ENCODE measurements at places on chromosomes 5 and 9.

DNA sequence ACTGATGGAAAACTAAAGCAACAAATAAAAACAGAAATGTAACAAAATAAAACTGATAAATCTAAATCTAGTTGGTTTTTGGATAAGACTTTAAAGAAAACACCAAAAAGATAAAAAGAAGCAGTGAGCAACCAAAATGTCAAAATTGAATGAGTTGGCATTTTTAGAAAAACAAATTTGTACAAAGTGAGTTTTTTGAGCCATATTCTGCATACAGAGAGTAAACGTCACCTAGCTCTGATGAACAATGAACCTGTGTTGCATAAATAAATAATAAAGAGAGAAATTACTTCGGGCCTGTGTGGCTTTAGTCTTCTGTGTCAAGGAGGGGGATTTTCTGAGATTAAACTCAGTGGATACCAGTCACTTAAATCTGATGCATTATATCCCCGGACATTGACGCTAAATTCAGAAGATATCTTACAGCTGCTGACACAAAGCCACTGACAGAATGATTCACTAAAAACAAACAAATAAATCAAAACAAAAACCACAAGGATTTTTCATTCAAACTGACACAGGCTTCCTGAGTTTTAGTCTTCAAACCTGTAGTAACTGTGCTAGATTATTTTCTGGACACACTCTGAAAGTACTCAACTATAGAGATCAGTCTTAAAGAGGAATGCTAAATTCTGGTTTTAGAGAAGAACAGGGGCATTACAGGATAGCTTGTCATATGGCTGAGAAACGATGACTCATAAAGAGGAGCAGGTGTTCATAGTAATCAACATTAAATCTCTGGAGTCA is 403.5 kb upstream of the ST8SIA4 start:
- peak; percentile 11 for DNase-seq

- DNase-seq: no peak
Observed at GRCh38 chr9:128392302-128393144, 21.3 kb downstream of the URM1 start.

DNA sequence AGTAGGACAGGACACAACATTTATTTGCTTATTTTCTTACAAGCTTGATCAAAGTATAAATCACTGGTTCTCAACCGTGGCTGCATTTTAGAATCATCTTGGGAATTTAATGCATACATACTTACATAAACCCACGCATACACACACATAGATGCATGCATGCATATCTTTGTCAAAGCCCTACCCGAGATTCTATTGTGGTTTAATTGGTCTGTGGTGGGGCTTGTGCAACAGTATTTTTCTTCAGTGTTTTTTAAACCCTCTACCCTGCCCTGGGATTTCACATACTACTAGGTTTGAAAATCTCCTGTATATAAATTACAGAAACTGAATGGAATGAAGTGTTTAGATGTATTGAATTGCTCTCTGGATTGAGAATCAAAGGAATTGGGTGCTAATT is 1166.2 kb downstream of the MAT2B start:
- DNase-seq: no peak

DNA sequence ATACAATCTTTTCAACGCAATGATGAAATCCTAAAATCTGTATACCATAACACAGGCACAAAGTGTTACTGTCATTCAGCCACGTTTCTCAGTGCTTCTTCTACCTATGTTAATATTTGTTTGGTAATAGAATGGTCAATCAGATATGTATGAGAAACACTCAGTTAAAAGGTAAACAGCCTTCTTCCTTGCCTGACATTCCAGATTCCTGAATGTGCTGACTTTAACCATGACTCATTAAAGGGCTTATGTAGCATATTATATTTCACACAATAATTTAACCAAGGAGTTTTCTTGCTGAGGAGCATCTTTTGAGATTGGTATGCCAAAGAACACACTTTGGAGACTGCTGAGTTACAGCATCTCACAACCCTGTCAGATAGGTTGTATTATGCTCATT is 187.6 kb downstream of the CETN3 start:
- no peak for DNase-seq

DNA sequence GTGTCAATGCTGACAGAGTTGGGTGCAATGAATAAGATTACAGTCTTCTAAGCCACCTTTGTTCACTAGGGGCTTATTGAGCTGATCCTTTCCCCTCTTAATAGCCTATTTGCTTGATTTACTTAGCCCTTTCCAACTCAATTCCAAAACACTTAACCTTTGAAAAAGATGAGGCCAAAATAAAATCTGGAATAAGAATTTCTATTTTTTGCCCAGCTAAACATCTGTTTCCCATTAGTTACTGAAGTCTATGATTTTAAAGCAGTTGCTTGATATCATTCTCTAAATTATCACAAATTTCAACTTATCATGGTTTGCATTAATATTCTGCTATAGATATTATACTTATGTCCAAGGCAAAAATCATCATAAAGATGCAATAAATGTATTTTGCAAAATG is 1272.0 kb upstream of the ACO1 start:
- DNase-seq: no peak

DNA sequence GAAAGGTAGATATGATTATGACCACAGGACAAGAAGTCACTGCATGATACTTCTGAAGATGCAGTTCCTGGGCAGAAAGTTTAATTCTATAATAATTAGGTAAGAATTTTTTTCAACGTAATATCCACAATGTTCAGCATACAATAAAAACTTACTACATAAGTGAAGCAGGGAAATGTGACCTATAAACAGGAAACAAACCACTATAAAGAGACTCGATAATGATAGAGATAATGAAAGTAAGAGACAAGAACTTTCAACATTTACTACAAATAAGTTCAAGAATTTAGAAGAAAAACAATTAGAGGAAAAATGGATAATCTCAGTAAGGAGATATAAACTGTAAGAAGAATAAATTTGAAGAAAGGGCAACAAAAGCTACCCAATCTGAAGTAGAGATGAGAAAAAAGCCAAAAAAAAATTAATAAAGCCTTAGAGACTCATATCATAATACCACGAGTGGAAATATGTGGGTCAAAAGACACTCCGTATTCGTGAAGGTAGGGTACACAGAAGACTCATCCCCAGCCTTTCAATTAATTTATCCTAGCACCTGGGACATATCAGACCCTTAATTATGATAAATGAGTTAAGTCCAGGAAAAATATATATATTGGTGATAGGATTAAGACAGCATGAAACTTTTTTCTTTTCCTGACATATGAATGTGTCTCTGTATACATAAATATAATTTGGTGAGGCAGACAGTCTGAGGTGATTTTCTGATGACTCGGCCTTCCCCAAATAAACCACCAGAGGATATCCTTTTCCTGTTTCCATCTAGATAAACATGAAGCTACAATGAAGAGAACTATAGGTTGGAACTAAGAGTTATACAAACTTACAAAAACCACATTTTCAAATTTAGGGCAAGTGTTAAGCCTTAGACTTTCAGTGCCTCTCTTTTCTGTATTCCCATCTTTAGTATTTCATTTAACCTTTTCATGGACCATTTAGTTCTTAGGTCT is 120.4 kb downstream of the RAPGEF6 start:
- no peak for DNase-seq

- no peak for DNase-seq
Observed at GRCh38 chr5:83173826-83174225, 96.5 kb downstream of the XRCC4 start.

DNA sequence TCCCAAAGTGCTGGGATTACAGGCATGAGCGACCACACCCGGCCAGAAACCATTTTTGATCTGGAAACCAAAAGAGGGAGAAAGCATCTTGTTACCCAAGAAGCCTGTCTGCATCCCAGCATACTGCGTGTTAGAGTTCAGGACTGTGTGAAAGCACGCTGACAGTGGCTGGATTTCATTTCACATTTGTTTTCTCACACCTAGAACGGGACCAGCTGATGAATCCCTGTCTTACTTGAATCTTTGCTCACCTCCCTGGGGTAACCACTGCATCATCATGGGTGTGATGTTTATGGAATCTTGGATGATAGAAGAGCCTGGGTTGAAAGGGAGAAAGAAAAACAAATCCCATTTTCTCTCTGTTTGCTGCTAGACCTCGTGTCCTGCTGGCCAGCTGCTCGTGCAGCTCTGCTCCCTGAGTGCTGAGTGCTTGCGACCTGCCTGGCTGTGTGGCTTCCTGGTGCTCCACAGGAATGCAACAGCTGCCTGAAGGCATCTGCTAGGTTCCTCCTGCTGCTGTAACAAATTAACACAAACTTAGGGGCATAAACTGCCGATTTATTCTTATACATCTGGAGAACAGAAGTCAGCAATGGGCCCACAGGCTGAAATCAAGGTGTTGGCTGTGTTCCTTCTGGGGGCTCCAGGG is 378.3 kb upstream of the DAP start:
- no peak for DNase-seq

- DNase-seq: peak; percentile 69
Observed at GRCh38 chr9:126956917-126957686, 42.5 kb downstream of the RALGPS1 start.

GRCh38 chr9:108779551-108780325 is 76.0 kb downstream of the ACTL7B start:
- DNase-seq: no peak

GRCh38 chr9:127963359-127964064 is 17.3 kb downstream of the EEIG1 start:
- no peak for DNase-seq

- DNase-seq: no peak
Observed at GRCh38 chr5:91794856-91795548, 411.9 kb upstream of the ARRDC3 start.

DNA sequence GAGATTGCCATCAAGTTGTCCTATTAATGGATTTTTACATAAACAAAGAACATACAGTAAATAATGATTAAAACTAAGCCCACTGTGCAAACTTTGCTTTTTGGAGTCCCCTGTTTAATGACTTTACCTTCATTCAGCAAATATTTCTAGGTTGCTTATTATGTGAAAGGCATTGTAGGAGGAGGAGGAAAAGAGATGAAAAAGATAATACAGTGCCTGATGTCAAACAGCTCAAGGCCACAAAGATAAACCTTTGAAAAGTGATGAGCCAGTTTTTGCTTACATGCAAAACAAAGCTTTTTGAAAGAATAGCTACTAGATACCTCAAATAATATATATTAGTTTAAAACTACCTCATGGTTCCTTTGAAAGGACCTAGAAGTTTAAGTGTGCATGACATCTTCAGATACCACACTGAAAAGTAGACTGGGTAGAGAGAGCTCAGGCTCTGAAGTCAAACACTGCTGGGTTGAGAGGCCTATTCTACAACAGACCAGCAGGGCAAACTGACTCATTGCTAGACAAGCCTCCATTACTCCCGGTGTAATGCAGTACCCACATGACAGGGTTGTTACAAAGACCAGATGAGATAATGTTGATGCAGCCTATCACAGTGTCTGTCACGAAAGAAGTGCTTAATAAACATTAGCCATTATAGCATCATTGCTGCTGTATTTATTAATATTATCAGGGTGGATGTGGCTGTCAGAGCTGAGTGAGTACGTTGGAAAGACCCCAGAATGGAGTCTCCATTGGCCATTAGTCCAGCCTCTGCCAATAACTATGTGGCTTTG is 11.8 kb downstream of the DEPDC1B start:
- DNase-seq: peak; percentile 29

DNA sequence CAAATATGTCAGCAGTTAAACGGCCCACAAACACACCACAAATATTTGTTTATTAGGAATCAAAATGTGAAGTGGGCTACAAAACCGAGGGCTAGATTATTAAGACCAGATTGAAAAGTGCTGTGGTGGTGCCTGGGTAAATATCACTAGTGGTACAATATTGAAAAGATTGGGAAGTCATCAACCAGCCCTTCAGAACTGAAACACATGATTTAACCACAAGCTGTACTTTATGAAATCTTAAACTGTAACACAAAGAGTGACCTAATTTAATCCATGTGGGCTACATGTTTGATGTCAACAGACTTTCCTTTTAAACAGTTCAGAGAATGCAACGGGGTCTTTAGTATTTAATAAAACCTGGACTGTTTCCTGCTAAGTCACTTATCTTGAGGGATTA is 182.3 kb downstream of the SPATA31D1 start:
- DNase-seq: no peak

- no peak for DNase-seq
Observed at GRCh38 chr9:101758304-101758930, 20.0 kb upstream of the GRIN3A start.

- peak; percentile 52 for DNase-seq
Observed at GRCh38 chr9:87678650-87679355, 47.1 kb upstream of the CTSL start.

- DNase-seq: no peak
Observed at GRCh38 chr9:126217797-126218196, 108.8 kb upstream of the MVB12B start.

DNA sequence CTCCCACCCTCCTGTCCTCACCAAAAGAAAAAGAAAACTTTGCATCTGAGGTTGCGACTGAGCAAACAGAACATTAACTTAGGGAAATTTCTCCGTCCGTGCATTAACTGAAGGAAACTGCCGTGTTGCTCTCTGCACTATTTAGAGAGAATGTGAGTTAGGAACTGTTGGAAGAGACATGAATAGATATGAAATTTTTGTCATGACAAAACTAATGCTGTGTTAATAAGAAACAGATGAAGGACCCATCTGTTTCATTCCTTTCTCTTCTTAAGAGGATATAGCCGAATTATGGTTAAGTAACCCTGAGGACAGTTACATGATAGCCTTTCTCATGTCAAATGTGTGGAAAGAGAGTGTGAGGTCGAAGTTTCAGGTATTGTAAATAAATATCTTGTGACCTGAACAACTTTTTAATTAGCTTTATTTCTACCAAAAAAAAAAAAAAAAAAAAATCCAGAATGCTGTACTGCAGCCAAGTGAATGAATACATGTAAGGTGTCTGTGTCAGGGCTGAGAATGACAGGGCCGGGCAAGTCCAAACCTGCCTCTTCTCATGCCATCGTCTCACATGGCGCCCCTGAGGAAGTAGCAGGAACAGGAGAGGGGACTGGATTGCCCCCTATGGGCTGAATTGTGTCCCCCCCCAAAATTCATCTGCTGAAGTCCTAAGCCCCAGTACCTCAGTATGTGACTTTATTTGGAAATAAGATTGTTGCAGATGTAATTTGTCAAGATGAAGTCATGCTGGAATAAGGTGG is 35.6 kb upstream of the ANKRD33B start:
- peak; percentile 66 for DNase-seq

DNA sequence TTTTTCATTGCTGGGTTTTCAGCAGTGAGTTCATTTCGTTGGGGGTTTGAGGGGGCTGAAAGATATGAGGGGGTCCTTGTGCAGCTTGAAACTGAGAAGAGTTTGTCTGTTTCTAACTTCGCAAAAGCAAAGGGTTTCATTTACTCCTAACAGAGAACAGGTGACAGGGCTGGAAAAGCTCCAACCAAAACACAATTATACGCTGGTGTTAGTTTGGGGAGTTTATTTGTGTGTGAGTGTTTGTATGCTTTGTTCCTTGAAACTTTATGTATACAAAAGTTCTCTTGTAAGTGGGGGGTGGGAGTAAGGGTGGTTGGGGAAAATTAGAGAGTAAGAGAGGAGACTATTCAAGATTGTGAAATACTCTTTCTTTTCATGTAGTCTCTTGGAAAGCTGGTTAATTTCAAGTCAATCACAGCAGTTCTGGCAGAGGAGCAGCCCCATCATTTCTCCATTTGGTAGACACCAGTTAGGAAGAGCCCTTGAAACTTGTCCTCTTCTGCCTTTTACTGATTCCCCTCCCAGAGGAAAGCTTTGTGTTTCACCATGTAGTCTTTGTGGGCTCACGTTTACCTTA is 881 bp downstream of the TNFAIP8 start:
- no peak for DNase-seq

GRCh38 chr5:65066387-65067146 is 297.8 kb downstream of the CWC27 start:
- no peak for DNase-seq

Measured in D341Med (cell line).